Stimulated activated naive CD4-positive, alpha-beta T cell treated with Interleukin-2 at 50 U/mL for 16 hours (primary cell): ENCODE measurements at places on chromosomes 4 and X.

DNA sequence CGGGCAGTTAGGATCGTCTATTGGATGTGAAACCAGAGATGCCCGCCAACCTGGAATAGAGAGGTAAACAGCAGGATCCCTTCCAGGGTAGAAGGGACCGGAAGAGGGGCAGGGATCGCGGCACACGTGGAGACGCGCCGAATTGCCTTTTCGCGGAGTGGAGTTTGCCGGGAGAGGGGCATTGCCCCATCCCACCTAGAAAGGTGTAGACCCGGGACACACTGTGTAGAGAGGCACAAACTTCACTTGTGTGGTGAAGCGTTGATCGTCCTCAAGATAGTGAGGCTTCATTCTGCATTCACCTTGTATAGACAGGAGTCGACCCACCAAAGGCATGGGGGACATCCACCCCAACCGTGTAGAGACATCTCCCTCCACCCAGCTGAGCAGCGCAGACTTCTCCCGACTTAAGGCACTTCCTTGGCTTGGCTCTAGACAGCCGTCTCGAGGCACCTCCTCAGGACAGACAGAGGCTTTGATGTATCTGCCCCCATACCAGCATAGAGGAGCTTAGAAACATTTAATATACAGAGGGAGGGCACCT lies 410 bp downstream of the GNL3L start:
- DNase-seq = peak; percentile 4

GRCh38 chr4:181597766-181598165 lies 645.4 kb upstream of the TENM3 start:
- DNase-seq = no peak

GRCh38 chr4:39978904-39979303 lies 1.2 kb upstream of the PDS5A start:
- DNase-seq = no peak

DNA sequence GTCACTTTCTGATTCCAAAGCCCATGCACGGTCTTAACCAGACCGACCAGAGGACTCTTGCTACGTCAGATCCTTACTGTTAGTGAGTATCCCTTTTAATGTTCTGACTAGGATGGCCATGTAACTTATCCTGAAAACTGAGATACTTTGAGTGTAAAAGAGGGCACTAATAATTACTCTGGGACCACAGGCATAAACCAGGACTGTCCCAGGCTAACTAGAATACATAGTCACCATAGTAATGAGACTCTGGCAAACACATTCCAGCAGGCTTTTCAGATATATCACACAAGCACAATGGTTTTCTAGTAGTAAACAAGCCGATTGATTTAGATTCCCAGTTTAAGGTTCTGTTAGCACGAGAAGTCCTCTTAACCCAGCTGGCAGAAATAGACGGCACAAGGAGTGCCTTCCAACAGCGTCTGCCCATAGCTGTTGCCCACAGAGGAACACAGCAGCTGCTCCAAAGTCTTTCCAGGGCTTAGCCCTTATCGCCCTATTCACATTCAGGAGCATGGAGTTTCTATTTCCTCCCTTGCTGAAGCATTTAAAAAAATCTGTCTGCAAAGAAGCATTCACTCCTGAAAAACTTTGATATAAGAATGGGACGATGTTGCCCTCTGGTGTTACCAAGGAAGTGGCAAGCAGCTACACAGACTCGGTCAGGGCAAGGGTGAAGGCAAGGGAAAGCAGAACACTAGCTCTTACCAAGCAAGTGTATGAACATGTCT lies 92.4 kb downstream of the CXCL13 start:
- no peak for DNase-seq

DNA sequence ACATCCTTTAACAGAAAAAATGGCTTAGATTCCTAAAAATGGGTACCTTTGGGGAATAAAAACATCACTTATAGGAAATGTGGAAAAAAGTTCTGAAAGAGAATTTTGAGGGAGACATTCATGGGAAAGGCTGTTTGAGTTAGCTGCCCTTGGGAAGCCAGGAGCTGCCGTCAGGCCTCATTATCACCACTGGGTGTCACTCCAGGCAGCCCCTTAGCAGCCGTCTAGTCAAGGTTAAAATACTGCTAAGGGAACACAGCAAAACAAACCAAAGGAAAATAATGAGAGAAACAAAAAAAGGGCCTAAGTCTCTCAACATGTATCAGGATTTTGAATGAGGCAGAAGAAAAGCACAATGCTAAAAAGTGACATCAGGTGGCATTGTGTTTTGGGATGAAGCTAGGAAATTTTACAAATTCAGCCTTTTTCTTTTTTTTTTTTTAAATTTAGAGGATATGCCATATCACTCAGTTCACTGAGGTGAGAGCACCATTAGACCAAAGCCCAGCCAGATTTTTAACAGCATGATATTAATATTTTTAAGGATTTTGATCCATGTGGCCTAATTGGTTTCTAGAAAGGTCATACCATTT lies 235.3 kb downstream of the GPAT3 start:
- no peak for DNase-seq

DNA sequence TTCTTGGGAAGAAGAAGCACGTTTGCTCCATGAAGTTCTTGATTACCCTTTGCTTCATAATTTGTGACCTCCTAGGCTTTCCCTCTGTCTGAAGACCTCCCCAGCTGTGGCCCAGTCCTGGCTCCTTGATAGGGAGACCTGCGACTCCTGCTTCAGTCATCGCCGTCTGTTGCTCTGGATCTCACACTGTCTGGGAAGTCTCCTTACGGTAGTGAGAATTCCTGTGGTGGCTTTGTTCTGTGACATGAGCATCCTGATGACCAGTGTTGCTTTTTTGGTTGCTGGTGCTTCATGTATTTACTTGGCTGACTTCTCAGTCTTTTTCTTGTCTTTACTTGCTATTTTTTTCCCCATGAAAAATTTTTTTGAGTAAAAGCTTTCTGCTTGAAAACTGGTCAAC lies 44.2 kb downstream of the JADE1 start:
- DNase-seq = no peak

GRCh38 chr4:163200727-163201349 lies 34.1 kb upstream of the NAF1 start:
- no peak for DNase-seq

DNA sequence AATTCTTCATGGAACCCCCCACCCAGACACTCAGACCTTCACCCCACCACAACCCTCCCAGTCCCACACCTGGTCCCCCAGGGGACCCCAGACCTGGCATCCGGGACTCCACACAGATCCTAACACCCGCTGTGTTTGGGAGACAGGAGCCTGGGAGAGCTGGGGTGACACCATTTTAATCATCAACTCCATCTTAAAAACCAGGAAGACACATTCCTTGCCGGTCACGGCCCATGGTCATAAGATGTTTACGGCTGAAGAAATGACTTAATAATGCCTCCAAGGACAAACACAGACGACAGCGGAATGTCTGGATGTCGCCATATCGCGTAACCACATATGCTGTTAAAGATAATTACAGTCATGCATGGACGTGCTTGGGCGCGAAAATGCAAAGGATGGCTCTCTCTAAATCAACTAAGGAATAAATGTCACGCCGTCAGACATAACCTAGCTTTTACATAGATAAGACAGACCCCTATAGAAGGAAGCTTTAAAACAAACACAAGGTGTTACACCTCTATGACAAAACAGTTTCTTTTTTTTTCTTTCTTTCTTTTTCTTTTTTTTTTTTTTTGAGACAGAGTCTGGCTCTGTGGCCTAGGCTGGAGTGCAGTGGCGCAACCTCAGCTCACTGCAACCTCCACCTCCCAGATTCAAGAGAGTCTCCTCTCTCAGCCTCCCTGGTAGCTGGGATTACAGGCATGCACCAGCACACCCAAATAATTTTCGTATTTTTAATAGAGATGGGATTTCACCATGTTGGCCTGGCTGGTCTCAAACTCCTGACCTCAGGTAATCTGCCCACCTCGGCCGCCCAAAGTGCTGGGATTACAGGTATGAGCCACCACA lies 2.1 kb upstream of the DHRSX start:
- DNase-seq = no peak

GRCh38 chr4:94466371-94466770 lies 14.6 kb downstream of the PDLIM5 start:
- no peak for DNase-seq

DNA sequence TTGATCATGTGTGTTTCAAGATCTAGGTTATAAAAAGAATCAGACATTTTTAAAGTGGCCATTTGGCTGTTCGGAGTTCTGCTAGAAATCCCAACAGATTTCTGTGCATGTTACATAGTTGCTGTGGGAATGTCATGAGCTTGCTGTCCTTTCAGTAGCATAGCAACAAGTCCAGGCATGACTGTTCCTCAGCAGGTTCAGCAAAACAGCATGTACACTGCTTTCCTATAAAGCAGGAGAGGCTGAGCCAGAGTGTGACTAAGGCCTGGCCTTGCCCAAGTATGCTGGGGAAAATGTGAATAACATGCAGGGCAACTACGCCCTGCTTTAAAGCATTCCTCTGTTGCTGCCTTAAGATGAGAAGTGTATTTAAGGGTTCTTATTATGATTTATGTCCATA lies 217.1 kb upstream of the SMIM31 start:
- no peak for DNase-seq

DNA sequence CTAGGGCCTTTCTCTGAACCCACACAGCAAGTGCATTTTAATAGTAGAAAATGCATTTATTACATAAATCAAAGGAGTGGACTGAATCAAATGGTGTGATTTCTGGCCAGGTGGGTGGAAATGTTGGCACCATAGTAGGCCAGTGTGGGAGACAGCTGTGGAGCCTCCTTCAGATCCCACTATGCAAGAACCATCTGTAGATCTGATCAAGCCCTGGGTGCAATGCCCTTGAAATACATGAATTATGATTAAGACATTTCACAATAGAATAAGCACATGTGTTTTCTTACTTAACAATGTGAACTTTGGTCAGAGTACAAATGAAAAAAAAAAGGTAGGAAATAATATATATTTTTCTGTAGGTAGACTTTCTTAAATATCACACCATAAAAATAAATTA lies 204.3 kb downstream of the PCDH7 start:
- DNase-seq = no peak

- no peak for DNase-seq
Measured at GRCh38 chr4:86250006-86250405, 109.8 kb downstream of the MAPK10 start.

- DNase-seq = no peak
Measured at GRCh38 chr4:111666826-111667360, 478.4 kb upstream of the FAM241A start.

DNA sequence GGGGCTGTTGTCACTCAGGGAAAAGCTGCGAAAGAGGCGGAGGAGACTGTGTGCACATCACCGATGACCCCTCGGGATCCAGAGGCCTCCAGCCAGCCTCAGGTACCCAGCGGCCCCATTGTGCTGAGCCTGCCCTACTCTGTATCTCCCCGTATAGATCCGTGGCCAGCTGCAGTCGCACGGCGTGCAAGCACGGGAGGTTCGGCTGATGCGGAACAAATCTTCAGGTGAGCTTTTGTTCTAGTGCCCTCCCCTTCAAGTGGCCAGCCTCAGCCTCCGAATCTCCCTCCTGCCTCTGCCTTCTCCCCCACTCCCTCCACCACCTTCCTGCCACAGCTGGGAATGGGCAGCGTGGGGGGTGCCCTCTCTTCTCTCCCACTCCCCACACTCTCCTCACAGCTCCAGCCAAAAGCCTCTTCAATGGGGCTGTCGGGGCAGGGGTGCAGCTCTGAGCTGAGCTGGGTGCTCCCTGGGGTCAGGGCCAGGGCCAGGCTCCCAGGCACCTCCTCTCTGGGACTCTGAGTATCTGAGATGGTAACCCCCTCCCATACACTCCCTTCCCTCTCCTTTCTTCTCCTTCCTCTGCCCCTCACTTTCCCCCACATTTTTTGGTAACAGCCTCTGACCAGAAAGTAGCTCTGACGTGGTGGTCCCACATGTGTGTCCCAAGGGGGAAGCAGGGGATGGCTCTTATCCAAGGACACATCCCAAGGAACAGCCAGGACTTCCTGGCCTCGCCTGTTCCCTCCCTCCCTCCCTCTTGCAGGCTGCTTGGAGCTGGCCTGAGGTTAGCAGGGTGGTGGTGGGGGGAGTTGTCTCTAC lies 20.4 kb upstream of the UBA1 start:
- DNase-seq = no peak

DNA sequence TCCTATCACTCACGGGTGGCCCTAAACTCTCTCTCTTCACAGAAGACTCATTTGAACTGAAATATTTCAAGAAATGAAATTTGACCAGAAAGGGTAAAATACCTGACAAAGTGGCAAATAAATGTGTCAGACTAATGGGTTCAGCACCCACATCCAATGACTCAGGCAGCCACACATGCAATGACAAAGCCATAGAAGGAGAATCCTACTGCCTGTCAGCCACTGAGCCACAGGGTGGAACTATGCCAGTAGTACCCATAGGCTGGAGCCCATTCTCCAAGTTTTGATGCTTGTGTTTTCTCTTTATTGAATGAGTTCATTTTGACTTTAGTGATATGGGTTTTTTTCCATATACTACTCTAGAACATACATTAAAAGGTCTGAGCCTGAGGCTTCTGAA lies 179.0 kb downstream of the BEND2 start:
- no peak for DNase-seq

- DNase-seq = no peak
Measured at GRCh38 chr4:6524436-6524835, 50.6 kb upstream of the MAN2B2 start.

GRCh38 chr4:14178421-14178820 lies 550.9 kb upstream of the BOD1L1 start:
- DNase-seq = no peak

DNA sequence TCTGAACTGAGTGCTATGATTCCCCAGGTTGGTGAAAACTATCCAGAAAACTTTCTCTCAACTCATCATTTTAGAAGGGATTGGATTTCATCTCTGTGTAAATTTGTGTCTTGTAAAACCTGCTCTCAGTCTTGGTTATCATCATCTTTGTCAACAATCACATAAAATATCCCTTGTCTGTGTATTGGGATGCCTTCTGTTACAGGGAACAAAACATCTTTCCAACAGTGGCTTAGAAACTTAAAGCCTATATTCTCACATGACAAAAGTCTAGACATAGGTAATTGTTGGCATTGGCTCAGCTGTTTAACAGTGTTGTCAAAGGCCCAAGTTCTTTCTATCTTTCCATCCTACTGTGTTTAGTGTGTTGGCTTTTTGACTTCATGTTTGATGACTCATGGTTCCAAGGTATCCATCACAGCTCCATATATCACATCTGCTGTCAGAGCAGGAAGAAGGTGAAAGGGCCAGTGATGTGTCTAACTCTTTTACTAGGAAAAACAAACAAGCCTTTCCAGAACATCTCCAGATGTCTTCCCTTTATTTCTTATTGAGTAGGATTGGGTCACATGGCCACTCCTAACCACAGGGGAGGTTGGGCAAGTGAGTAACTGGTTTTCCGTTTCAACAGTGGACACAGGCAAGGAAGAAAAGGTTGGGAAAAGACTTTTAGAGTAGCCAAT lies 65.0 kb downstream of the PHEX start:
- no peak for DNase-seq
